ENCODE measurements at places on chromosomes 6 and 20.
A peak's percentile ranks its signal among the peaks of the same experiment; 100 is the strongest.

- DNase-seq = no peak
Observed at GRCh38 chr6:118719351-118720124, 68.1 kb upstream of the CEP85L start.

DNA sequence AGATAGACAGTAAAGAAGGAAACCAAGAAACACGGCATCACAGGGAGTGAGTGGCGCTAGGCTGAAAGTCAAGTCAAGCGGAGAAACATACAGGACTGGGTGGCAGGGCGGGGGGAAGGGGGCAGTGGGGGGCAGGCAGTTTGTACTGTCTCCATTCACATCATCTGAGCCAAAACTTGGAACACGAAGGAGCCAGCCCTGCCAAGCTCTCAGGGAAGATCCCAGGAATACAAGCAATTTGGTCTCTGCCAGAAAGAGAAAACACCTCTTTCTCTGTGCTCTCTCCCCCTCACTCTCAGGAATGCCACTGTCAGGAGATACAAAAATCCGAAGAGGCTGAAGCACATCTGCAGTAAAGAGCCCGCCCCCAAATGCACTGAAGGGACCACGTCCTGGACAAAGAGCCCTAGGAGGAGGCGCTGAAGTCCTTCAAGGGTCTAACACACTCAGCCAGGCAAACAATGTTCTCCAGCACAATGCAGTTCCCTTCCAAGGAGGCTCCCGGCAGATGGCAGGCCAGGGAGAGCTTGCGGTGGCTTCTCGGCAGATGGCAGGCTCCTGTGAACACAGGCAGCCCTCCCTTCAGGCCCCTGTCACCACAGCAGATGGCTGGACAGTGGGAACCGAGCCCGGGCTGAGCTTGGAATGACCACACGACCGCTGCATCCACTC lies 90.0 kb downstream of the ATP9A start:
- no peak for DNase-seq

- no peak for DNase-seq
Observed at GRCh38 chr6:4303638-4304037, 168.3 kb upstream of the ECI2 start.

- no peak for DNase-seq
Observed at GRCh38 chr6:29597184-29597583, 12.3 kb downstream of the OR2H2 start.

DNA sequence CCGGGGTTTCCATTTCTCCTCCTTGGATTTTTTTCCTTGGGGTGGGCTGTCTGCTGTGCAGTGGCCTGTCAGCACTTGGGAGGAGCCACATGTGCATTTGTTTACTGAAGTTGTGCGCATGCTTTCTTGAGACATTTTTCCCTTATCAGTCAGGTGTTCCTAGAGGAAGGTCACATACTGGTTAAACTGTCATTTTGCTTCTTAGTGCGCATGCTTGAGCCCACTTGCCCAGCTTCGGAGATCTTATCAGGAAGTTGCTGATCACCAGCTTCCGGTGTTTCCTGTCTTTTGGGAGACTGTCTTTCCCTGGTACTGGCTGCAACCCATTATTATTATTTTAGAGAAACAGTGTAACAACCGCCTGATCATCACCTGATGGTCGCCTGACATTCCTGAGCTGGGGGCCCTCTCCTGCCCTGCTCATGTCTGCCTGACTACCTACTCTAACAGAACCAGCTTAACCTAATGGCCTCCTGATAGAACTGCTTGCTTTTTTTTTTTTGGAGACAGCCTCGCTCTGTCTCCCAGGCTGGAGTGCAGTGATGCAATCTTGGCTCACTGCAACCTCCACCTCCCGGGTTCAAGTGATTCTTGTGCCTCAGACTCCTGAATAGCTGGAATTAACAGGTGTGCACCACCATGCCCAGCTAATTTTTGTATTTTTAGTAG lies 378 bp upstream of the ERVFRD-1 start:
- no peak for DNase-seq

DNA sequence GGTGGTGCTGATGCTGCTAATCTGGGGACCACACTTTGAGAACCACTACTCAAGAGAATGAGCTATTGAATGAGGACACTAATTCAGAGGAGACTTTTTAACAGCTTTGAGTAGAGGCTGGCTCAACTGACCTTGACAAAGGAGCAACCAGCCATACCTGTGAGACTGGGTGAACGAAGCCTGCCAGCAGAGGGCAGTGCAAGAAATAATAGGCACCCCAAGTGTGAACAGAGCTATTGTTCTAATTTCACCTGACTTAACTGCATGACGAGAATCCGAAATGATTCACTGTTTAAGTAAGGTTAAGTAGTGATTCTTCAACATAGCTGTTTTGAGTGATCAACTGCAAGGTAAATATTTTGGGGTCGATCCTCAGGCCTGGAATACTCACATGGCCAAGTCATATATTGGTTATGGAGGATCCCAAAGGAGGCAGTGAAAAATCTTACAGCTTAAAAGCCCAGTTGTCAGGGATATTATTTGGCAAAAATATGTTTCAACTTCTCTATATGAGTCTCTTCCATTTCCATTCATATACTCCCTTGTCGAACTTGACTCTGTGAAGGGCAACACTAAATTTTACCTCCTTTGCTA lies 550.5 kb upstream of the MARCKS start:
- no peak for DNase-seq

DNA sequence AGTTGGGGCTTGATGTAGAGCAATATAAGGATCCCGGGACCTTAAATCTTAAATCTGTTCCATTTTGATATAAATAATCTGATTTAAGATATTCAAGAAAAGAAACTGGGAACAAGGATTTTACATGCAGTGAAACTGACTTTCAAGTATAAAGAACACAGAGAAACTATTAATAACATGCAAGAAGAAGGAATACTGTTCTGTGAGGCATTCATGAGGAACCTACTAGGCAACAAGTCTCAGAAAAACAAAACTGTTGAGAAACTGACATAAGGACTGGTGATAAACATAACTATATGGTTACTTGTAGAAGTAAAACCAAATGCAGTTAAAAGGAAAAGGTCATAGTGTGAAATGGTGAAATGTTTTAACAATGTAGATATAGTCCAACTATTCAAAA lies 15.8 kb downstream of the HDDC2 start:
- DNase-seq = no peak

- DNase-seq = no peak
Observed at GRCh38 chr6:42933205-42933604, 3.9 kb downstream of the CNPY3 start.

DNA sequence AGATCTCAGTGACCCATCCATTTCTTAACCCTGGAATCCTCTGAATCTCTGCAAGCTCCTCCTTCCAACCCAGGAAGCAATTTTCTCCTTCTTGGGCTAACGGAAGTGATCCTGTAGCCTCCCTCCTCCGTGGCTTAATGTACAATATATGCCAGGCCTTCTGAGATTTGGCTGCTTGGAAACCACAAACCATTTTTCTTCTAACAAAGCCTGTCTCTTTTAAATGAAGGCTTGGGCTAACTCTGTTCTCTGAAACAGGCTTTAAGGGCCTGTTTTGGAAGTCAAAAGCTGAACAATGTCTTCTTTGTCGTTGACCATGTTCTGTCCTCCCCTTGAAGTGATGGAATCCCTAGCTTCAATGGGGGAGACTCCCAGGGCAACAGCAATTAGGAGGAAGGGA lies 14.9 kb downstream of the FYN start:
- DNase-seq = no peak

DNA sequence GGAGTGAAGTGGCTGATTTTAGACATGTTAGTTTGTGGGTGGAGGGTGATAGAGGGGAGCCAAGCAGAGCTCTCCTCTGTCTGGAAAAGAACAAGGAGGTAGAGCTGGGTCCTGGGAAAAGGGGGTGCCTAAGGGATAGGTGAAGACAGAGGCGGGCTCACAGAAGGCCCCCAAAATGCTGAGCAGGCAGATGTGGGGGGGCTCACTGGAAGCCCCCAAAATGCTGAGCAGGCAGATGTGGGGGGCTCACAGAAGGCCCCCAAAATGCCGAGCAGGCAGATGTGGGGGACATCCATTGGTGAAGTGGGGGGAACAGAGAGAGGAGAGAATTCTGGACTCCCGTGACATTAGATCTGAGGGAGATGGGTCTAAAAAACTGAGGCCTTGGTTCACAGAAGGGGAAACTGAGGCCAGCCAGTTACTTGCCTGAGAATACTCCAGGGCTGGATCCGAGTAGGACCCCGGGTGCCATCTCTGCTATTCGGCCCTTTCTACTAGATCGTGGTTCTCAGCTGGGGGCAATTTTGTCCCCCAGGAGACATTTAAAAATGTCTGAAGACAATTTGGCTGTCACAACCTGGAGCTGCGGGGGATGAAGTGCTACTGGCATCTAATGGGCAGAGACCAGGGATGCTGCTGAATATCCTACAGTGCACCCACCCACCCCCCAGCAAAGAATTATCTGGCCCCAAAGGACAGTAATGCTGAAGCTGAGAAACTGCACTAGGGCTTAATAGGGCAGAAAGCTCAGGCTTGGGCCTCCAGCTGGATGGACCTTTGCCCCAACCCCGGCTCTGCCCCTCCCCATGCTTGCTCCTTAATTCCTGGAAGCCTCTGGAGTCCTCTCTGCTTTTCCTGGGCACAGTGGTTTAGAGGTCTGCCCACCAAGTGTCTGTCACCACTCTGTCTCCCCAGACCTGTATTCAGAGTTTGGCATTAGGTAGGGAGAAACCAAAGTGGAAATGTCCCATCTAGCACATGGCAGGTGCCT lies 2.1 kb downstream of the LPIN3 start:
- no peak for DNase-seq

GRCh38 chr6:30752157-30752927 lies 8.0 kb upstream of the IER3 start:
- no peak for DNase-seq

DNA sequence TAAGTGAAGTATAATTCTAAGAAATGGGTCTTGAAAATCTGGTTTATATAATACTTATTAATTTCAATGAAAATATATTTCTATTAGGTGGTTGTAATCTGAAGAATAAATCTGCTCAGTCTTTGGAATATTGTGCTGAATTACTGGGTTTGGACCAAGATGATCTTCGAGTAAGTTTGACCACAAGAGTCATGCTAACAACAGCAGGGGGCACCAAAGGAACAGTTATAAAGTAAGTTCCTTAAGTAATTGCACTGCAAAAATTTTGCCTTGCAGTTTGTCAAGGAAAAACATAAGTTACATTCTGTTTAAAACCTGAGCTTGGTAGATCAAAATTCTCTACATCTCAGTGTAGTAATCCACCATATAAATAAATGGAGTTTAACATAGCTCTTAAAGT lies 106.0 kb downstream of the MYO6 start:
- no peak for DNase-seq

GRCh38 chr6:116036075-116036773 lies 24.5 kb downstream of the FRK start:
- DNase-seq = no peak

GRCh38 chr6:150006961-150007464 lies 18.3 kb downstream of the RAET1L start:
- DNase-seq = no peak

DNA sequence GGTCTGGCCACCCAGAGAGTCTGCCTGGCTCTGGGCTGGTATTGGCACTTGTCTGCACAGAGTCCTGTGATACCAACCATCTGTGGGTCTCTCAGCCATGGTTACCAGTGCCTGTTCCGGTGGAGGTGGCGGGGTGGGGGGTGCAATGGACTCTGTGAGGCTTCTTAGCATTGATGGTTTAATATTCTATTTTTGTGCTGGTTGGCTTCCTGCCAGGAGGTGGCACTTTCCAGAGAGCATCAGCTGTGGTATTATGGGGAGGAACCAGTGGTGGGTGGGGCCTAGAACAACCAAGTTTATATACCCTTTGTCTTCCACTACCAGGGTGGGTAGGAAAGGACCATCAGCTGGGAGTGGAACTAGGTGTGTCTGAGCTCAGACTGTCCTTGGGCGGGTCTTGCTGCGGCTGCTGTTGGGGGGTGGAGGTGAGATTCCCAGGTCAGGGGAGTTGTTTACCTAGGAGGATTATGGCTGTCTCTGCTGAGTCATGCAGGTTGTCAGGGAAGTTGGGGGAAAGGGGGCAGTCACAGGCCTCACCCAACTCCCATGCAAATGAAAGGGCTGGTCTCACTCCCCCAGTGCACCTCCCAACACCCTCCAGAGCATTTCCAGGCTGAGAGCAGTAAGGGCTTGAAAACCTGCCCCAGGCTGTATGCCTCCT lies 117.5 kb downstream of the FLRT3 start:
- no peak for DNase-seq

GRCh38 chr6:160775792-160776580 lies 73.9 kb downstream of the PLG start:
- DNase-seq = no peak

- no peak for DNase-seq
Observed at GRCh38 chr6:107304421-107305025, 154.8 kb downstream of the PDSS2 start.

DNA sequence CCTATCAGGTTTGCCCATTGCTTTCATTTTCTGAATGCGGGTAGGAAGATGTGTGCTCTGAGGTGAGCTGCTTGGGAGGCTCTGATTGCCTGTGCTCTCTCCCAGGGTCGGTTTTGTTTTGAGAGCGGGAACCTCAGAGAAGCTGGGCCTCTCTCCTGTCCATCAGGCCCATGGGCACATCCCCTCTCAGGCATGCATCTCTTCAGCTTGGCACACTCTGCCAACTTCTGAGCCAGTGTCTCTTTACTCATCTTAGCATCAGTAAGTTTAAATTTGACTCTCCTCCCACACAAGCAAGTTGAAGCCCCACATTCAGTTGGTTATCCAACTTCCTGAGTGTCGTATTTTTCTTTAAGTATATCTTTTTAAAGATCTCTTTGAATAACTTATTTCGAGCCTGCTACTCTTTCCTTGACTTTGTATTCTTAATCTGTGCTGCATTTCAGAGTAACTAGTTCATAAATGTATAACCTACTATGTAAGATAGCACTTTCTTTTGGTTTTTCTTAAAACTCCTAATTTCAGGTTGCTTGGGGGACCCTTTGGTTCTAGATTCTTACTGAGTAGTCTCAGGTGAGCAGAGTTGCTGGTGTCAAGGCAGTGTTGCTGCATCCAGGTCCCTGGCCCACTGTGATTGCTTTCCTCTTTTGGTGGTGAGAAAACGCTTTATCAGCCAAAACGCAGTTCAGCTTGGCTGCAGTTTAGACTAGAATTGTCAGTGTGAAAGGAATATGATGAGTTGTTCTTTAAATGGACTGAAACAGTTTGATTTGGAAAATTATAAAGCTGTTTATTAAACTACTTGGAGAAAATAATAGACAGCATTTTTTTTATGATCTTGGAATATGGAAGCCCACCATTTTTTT lies 54.8 kb downstream of the SNX9 start:
- no peak for DNase-seq

DNA sequence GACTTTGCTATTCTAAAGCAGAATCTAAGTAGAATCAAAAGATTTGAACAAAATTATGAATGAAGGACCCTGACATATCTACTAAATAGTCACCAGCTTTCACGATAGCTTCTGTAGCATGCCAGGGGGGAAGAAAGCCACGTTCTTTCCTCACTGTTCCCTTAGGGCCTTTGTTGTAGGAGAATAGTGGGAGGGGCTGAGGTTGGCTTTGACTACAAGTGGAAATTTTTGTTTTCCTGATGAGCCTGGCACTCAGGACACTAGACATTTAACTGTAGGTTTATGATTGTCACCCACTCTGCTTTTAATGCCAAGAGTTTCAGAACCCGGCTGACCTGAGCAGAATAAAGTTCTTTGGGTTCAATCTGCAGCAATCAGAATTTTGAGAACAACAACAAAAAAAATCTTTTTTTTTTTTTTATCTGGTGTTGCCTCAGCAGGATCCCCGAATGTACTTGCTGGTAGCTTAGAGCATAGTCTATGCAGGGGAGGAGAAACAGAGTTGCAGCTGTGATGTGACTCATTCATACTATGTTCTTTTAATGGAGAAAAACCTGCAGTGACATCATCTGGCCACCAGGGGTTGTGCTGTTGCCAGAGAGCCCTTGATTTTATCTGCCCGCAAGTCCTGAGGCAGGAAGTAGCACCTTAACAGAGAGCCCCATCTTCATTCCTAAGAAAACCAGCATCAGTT lies 38.5 kb downstream of the TPD52L1 start:
- peak; percentile 5 for DNase-seq
